Upper lobe of left lung (tissue), 6 donors: ENCODE measurements at places on chromosomes 16 and 17.

DNA sequence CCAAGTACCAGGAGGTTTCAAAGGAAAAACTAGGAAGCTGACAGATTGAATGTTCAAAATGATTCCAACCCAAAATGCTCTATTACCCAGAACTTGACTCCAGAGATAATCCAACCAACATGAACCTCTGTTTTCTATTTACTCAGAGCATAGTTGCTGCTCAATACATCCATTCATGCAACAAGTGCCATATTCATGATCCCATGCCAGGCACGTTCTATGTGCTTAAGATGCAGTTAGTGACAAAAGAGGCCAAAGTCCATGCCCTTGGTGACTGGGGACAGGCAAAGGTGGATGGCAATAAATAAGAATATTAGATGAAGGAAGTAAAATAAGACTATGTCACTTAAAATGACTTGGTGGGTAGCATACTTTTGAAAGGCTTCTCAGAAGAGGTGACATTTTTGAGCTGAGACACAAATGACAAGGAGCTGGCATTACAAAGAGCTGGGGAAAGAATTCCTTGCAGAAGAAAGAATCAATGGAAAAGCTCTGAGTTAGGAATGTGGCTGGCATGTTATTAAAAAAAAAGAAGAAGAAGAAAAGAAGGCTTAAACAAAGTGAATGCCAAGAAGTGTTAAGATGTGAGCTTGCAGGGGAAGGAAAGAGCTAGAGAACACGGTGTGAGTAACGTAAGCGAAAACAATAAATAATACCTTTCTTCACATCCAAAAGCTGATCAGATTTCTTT is 34.5 kb downstream of the TOX3 start:
- H3K4me3 ChIP-seq: no peak overlapping the region
- H3K27me3 ChIP-seq: no peaks in the 10 kb centered on the region
- no peak overlapping the region for H3K27ac ChIP-seq

GRCh38 chr17:81983639-81984373 is 6.4 kb downstream of the ASPSCR1 start:
- no peak for DNase-seq
- peaks cover 32% of the 10 kb centered on the region for H3K36me3 ChIP-seq
- H3K4me3 ChIP-seq: no peak overlapping the region
- peaks cover 1% of the 10 kb centered on the region for H3K4me1 ChIP-seq

- H3K4me1 ChIP-seq: peaks cover 4% of the 10 kb centered on the region
- DNase-seq: no peak
- no peaks in the 10 kb centered on the region for H3K27me3 ChIP-seq
- H3K27ac ChIP-seq: no peak overlapping the region
Observed at GRCh38 chr17:48247038-48247437, 139.5 kb downstream of the SNX11 start.

- peaks cover 16% of the 10 kb centered on the region for H3K4me1 ChIP-seq
- H3K27me3 ChIP-seq: no peaks in the 10 kb centered on the region
- no peaks in the 10 kb centered on the region for H3K36me3 ChIP-seq
- peak overlapping the region; percentile 58 for H3K27ac ChIP-seq
- H3K4me3 ChIP-seq: peak overlapping the region; percentile 15
Observed at GRCh38 chr17:57810721-57811637, 38.9 kb downstream of the MRPS23 start.

DNA sequence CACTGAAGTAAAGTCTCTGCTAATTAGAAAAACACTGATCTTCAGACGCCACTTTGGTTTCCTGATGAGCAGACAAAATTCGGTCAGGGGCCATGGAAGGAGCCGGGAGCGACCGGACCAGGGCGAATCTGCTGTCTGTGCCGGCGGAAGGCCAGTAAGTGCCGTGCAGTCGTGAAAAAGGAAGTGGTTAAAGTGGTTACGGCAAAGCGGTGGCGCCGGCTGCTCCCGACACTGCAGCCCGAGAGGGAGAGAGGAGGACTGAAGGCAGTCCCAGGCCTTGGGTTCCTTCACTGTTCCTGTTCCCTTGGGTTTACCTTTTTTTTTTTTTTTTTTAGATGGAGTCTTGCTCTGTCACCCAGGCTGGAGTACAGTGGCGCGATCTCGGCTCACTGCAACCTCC is 17.3 kb upstream of the HEXD start:
- no peak overlapping the region for H3K4me3 ChIP-seq
- no peaks in the 10 kb centered on the region for H3K27me3 ChIP-seq
- H3K36me3 ChIP-seq: peaks cover 47% of the 10 kb centered on the region
- peaks cover 4% of the 10 kb centered on the region for H3K4me1 ChIP-seq
- peak; percentile 82 for DNase-seq
- H3K27ac ChIP-seq: no peak overlapping the region

- DNase-seq: no peak
- H3K27me3 ChIP-seq: no peaks in the 10 kb centered on the region
- H3K27ac ChIP-seq: no peak overlapping the region
- H3K4me3 ChIP-seq: no peak overlapping the region
- no peaks in the 10 kb centered on the region for H3K36me3 ChIP-seq
Observed at GRCh38 chr16:73483076-73483791, 435.3 kb upstream of the ZFHX3 start.

- H3K4me3 ChIP-seq: no peak overlapping the region
- no peak for DNase-seq
- H3K4me1 ChIP-seq: no peaks in the 10 kb centered on the region
- H3K36me3 ChIP-seq: no peaks in the 10 kb centered on the region
- H3K27ac ChIP-seq: no peak overlapping the region
Observed at GRCh38 chr17:76952402-76952801, 84.2 kb downstream of the MGAT5B start.

- no peak overlapping the region for H3K27ac ChIP-seq
- peaks cover 8% of the 10 kb centered on the region for H3K27me3 ChIP-seq
- H3K4me1 ChIP-seq: no peaks in the 10 kb centered on the region
- no peak overlapping the region for H3K4me3 ChIP-seq
Observed at GRCh38 chr16:86924537-86924936, 346.2 kb downstream of the FOXL1 start.

- H3K4me1 ChIP-seq: no peaks in the 10 kb centered on the region
- H3K4me3 ChIP-seq: no peak overlapping the region
- no peak overlapping the region for H3K27ac ChIP-seq
Observed at GRCh38 chr17:7098802-7099459, 15.7 kb downstream of the ASGR2 start.

DNA sequence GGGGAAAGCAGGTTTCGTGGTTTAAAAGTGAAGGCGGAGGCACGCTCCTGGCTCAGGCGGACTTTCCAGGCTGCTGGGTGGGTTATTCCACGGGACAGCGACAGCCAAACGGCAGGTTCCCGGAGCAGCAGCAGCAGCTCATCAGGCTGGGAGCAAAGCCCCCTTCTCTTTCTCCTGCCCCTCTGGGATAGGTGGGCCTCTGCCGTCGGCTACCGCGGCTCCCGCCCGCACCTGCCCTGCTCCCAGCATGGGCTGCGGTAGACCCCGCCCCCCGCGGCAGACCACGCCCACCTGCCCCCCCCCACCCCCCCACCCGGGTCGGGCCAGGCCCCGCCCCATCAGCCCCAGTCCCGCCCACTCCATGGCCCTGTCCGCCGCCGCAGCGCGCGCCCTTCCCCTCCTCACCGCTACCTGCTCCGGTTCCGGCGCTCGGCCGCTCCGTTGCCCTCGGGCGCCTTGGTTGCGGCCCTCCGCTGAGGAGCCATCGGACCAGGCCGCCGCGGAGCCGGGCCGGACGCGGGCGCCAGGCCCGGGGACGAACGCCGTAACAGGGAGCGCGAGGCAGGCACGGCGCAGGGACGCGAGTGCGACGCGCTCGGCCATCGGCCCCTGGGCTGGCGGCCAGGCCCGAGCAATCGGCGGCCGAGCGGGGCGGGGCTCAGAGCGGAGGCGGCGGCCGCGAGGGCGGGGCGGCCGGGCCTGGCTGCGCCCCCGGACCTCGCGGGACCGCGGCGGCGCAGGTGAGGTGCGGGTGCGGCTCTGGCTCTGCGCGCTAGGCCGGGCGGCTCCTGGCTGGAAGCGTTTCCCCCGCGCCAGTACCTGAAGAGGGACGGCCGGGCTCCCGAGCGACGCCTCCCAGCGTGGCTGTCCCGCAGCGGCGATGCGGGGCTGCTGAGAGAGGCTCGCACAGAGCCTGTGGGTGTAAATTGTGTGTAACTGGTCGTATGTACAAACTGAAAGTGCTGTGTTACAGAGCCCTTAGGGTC is at the start of the genes HEXD and OGFOD3:
Gene HEXD, plus strand, starts transcription at position 347 of the 986 bp plus-strand sequence. CDS start 1,453 bp downstream, outside the sequence.
Gene OGFOD3, minus strand, starts transcription at position 586 of the 986 bp plus-strand sequence. Its CDS starts 101 bp downstream, at position 485.
- H3K27me3 ChIP-seq: no peaks in the 10 kb centered on the region
- H3K4me1 ChIP-seq: peaks cover 21% of the 10 kb centered on the region
- DNase-seq: peak; percentile 97
- peak within 1 kb of the TSS; percentile 90 for H3K27ac ChIP-seq
- H3K4me3 ChIP-seq: peak within 1 kb of the TSS; percentile 93

GRCh38 chr17:70195091-70195490 is 25.8 kb downstream of the KCNJ2 start:
- H3K27me3 ChIP-seq: no peaks in the 10 kb centered on the region
- no peaks in the 10 kb centered on the region for H3K36me3 ChIP-seq
- H3K4me3 ChIP-seq: no peak overlapping the region
- H3K4me1 ChIP-seq: no peaks in the 10 kb centered on the region

- no peaks in the 10 kb centered on the region for H3K4me1 ChIP-seq
- H3K27ac ChIP-seq: no peak overlapping the region
- no peak overlapping the region for H3K4me3 ChIP-seq
- H3K36me3 ChIP-seq: no peaks in the 10 kb centered on the region
Observed at GRCh38 chr16:79863128-79864031, 262.8 kb upstream of the MAF start.

DNA sequence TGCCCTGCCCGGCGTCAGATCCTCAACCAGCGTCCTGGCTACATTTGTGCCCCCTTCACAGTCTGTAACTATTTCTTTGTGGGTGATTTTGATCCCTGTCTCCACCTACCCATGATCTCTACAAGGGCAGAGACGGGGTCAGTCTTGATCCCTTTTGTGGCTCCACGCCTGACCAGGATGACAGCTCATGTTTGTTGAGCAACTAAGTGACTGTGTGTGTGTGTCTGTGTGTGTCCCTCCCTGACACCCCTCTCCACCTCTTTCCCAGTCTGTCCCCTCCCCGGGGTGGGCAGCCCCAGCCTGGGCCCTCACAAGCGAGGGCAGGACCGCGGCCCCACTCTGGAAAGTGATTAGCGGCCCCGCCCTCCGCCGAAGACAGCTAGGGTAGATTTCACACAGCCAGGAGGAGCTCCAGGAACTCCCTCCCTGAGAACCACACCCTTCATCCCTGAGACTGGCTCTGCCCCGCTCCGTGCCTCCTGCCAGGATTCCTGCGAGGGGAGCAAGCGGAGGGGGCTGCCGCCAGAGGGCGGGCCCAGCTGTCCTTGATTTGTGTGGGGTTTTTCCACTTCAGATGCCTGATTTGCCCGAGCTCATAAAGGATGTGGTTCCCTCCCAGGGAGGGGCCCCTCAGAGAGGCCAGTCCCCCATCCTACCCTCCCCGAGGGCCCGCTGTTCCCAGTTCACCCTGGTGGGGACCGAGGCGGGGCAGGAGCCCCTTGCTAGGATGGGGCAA is 5.3 kb upstream of the HS3ST6 start:
- peaks cover 24% of the 10 kb centered on the region for H3K27me3 ChIP-seq
- no peak overlapping the region for H3K4me3 ChIP-seq
- DNase-seq: peak; percentile 75

GRCh38 chr16:11405331-11406176 is 60.3 kb downstream of the RMI2 start:
- no peak overlapping the region for H3K4me3 ChIP-seq
- H3K27me3 ChIP-seq: no peaks in the 10 kb centered on the region
- H3K36me3 ChIP-seq: no peaks in the 10 kb centered on the region
- no peaks in the 10 kb centered on the region for H3K4me1 ChIP-seq

DNA sequence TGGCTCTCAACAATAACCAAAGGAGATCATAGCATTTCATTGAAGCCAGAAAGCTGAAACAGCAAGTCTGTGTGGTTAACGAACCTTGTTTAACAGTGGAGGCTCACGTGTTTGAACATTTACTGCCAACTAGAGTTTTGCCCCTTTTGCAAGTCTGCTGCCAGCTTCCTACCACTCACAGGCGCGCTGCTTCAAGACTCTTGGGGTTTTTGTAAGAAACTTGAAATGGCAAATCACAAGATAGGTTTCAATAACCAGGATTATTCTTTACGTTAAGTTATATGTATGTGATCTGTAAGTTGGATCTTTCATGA is 1.2 kb downstream of the SNTB2 start:
- H3K36me3 ChIP-seq: no peaks in the 10 kb centered on the region
- peaks cover 47% of the 10 kb centered on the region for H3K4me1 ChIP-seq
- peak; percentile 42 for DNase-seq
- H3K27ac ChIP-seq: peak overlapping the region; percentile 97
- H3K4me3 ChIP-seq: peak overlapping the region; percentile 83
- H3K27me3 ChIP-seq: no peaks in the 10 kb centered on the region

DNA sequence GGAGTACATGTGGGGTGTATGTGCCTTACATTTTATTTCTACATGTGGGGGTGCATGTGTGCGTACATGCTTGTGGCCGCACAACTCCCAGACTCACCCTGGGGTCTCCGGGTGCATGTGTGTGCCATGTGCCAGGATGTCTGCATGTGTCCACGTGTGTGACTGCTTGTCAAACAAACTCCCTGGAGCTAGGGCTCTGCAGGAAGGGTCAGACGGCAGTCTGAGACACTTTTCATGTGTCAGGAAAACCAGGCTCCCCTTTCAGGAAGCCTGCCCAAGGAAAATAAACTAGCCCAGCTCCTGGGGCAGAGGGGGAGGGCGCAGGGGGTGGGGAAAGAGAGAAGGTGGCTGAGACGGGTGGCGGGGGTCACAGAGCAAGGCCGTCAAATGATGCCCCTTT is 44.7 kb downstream of the FZD2 start:
- H3K27me3 ChIP-seq: no peaks in the 10 kb centered on the region
- H3K36me3 ChIP-seq: no peaks in the 10 kb centered on the region
- H3K27ac ChIP-seq: no peak overlapping the region
- H3K4me1 ChIP-seq: peaks cover 5% of the 10 kb centered on the region
- DNase-seq: no peak

- DNase-seq: no peak
- no peak overlapping the region for H3K4me3 ChIP-seq
- H3K4me1 ChIP-seq: no peaks in the 10 kb centered on the region
- no peaks in the 10 kb centered on the region for H3K36me3 ChIP-seq
Observed at GRCh38 chr16:12207939-12208338, 231.4 kb downstream of the SNX29 start.

GRCh38 chr16:71384073-71384724 is 25.7 kb downstream of the CALB2 start:
- H3K27ac ChIP-seq: no peak overlapping the region
- DNase-seq: no peak
- no peaks in the 10 kb centered on the region for H3K36me3 ChIP-seq
- H3K4me1 ChIP-seq: no peaks in the 10 kb centered on the region

GRCh38 chr17:3903881-3904290 is 11.0 kb upstream of the CAMKK1 start:
- no peaks in the 10 kb centered on the region for H3K4me1 ChIP-seq
- no peak for DNase-seq
- H3K27ac ChIP-seq: no peak overlapping the region
- no peaks in the 10 kb centered on the region for H3K36me3 ChIP-seq

DNA sequence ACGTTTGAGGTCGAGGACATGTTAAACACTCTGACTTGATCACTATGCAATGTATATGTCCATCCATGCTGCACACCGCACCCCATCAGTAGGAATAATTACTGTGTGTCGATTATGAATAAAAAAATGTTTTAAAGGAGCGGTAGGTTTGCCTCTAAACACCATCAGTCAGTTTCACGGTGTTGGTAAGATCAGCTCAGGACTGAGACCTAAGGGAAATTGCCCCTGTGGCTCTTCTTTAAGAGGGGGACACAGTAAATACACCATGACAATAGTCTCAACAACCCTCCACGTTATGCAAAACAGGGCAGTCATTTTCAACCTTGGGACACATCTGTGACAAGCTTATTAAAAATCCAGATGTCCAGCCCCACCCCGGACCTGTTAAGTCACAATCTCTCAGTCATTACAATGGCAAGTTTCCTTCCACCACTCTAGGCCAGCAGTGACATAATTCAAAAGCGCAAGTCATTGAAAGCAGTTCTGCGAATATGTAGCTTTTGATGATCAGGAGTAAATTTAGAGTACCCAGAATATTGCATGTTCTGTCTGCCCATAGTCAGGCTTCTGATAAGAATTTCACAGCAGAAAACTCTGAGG is 1.2 kb downstream of the ATMIN start:
- no peaks in the 10 kb centered on the region for H3K27me3 ChIP-seq
- H3K36me3 ChIP-seq: peaks cover 6% of the 10 kb centered on the region
- peaks cover 17% of the 10 kb centered on the region for H3K4me1 ChIP-seq
- DNase-seq: no peak
- H3K27ac ChIP-seq: peak overlapping the region; percentile 63
